Putamen (tissue), 1 donor: ENCODE measurements at places on chromosomes 1 and 21.

DNA sequence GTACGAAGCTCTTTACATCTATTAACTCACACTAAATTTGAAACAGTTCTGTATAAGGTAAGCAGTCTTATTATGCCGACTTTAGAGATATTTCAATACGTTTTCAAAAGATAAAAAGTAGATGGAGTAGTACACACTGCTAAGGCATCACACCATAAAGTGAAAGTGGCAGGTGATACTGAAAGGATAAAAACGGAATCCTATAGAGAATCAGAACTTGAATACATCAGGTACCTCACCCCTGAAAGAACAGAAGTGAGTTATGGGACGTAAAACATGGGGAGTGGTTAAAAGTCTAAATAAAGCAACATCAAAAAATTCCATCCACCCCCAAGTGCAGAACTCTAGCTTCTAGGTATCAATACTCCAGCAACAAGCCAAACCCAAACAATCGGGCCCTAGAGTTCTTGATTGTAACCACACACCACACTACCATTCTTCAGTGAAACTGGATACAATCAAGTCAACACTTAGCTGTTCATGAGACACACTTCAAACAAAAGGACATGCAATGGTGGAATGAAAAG is 142.6 kb downstream of the SMYD3 start:
- no peak for DNase-seq

DNA sequence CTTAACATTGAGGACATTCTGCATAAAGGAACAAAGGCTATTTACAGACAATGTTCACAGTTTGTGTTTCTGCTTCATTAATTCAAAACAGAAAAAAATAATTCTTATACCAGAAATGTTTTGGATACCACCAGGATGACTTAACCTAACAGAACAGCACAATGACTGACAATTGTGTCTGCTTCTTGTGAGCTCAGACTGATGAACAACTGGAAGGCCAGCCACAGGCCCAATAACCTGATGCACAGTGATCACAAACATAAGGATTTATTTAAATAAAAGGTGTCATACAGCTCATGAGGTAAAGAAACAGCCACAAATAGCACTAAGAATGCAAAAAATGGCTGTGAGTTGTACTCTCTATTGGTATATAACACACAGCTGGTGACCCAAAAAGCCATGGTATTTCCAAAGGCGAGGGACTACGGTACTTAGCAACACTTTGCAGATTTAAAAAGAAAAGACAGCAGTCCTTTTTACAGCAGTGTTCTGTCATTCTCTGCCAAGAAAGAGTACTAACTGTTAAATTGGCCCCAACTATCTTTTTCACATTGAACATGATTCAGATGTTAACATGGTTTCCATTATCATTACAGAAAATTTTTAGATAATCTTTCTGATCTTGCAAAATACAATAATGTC is 32.1 kb upstream of the DDAH1 start:
- DNase-seq = no peak

- DNase-seq = no peak
These were observed 75.8 kb downstream of the PGBD5 start for GRCh38 chr1:230350208-230350921.

DNA sequence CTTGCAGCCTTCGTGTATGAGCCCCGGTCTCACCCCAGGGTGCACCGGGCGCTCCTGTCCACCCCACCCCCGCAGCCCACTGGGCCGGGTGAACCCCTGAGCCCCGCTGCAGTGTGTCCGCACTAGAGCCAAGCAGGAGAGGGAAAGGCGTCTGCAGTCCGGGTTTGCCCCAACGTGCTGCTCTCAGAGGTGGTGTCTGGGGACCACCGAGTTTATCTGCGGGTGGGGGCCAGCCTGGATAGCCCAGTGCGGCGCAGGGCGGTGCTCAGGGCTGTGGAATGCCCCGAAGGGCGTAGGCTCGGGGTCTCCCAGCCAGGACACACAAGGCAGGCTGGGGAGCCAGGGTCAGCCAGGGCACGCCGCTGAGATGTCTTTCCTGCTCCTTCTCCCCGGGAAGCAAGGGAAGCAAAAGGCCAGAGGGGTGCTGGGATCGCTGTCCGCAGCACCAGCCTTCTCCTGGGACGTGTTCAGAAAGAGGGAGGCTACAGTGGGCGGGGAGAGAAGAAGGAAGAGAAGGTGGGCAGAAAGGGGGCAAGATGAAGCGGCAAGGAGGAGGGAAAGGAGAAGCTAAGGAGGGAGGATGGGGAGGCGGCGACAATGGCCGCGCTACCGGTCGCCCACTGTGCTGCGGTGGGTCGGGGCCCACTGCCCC is 56.6 kb downstream of the MAB21L3 start:
- DNase-seq = no peak

GRCh38 chr1:218383051-218383450 is 37.9 kb downstream of the TGFB2 start:
- DNase-seq = no peak

GRCh38 chr1:32716312-32717148 is 14.0 kb upstream of the SYNC start:
- DNase-seq = no peak

- no peak for DNase-seq
These were observed 19.2 kb downstream of the RD3 start for GRCh38 chr1:211472724-211473123.

DNA sequence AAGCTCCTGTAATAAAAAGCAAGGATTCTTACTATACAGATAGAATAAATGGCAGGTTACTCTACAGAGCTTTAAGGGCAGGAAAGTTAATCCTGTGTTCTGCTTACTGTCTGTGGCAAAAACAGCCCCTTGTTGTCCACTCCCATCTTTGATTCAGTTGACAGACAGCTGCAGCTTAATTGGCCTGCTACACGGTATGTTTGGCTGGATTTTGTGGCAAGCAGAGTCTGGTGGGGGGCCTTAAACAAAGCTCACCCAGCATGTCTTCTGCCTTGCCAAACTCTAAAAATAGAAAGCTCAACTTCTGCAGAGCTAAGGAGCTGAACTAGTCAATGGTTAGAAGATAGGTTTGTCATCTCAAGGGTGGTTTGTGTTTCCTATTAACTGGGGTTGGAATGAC is 407.2 kb downstream of the HLX start:
- no peak for DNase-seq

DNA sequence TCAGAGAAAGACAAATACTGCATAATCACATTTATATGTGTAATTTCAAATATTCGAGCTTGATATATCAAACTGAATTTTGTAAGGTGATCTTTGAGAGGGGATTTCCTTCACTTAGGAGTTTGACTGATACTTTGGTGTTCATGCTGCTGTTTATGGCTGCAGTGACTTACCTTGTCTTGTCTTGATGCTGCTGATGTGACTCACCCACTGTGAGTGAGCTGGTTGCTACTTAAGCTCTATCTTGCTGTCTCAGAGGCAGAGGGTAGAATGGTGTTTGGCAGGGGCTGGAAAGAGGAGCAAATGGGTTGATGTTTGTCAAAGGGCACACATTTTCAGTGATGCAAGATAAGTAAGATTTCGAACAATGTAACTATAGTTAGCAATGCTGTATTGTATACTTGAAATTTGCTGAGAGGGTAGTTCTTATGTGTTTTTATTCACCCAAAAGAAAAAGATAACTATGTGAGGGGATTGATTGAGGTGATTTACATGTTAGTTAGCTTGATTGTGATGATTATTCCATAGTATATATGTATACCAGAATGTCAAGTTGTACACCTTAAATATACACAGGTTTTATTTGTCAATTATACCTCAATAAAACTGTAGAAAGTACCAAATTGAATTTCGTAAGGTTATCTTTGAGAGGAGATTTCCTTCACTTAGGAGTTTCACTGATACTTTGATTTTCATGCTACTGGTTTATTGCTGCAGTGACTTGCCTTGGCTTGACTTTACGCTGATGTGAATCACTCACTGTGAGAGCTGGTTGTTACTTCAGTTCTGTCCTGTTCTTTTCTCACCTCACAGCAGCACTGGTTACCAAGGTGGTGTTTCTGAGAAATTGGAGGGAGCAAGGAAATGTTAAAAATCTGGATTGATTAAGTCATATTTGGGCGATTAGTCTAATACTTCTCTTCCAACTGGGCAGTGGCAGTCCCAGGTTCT is 94.5 kb upstream of the SLC5A9 start:
- DNase-seq = no peak

DNA sequence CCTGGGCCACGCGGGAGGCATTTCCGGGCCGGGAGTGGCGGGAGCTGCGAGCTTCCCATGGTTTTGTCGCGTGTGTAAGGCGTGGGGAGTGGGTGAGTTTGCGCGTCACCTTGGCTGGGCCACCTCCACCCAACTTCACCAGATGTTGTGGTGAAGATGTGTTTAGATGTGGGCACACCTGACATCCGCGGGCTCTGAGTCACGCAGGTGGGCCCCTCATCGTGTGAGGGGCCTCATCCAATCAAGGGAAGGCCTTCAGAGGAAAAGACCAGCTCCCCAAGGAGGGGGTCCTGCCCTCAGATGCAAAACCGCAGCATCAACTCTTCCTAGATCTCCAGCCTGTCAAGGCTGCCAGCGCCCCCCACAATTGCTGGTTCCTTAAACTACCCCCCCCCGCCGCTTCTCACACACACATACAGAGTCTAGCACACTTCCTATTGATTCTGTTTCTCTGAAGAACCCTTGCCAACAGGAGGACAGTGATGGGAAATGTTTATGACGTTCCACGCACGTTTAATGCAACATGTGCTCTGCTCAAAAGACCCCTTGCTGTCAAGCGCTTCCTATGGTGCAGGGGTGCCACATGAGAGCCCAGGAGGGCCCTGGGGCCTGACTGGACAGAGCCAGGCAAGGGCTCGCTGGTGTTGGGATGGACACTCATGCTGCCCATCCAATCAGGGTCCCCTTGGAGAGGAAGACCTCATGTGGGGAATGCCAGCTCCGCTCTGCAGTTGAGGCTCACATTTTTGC is 11.9 kb downstream of the ACTRT2 start:
- DNase-seq = no peak

DNA sequence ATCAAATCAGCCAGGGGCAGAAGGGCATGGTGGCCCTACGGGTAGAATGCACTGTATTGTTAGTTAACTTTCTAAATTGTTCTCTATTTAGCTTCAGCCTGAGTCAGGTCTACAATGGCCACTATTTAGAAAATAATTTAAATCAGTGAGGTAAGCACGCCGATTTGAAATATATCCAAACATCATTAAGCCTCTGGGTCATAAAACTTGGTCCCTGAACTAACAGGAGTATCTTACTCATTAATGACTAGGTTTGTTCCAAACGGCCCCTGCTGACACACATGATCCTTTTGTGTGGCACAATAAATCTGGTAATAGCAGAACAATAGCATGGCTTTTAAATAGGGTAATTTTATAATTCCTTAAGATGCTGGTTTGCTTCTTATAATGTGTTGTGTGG is 48.4 kb downstream of the STX6 start:
- DNase-seq = no peak

GRCh38 chr1:68142461-68142860 is 89.9 kb downstream of the WLS start:
- DNase-seq = no peak

- no peak for DNase-seq
These were observed 6.6 kb downstream of the SKI start for GRCh38 chr1:2234762-2235113.

DNA sequence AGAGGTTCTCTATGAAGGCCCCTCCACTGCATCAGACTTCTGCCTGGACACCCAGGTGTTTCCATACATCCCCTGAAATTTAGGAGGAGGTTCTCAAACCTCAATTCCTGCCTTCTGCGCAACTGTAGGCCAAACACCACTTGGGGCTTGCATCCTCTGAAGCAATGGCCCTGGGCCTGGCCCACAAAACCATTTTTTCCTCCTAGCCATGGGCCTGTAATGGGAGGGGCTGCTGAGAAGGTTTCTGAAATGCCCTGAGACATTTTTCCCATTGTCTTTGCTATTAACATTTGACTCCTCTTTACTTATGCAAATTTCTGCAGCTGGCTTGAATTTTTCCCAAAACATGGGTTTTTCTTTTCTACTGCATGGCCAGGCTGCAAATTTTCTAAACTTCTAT is 37.9 kb upstream of the PTPRC start:
- no peak for DNase-seq

DNA sequence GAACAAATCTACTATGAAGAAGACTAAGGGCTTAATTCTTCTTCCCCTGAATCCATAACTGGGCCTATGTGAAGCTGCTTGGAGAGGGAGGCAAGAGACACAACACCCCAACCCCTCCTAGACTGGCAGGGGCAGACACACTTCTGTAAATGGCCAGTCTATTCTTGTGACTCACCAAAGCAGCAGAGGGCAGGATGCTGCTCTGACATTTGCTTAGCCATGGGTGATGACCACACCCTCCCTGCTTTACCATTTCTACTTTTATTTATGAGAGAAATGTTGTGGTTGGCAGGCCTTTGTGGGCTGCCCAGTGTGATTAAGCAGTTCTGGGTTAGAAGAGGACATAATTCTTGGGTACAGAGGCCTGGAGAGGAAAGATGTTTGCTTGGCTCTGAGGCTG is 189.8 kb upstream of the DPYD start:
- DNase-seq = no peak
